Mucosa of descending colon (tissue), 3 donors: ENCODE measurements at places on chromosomes 5 and 9. TPM values are rescaled to one million over a fixed set of nuclear protein-coding genes. Genes with fewer than 3 reads are reported as not detected.

The CENPK gene
- total RNA-seq, result 5.5 TPM

The LTC4S gene
- total RNA-seq, result 7.0 TPM

- no peak for DNase-seq
These were observed 49.8 kb downstream of the ROR2 start for GRCh38 chr9:91900055-91900796.

The PDZD2 gene
- 2.1 TPM for total RNA-seq

The NR4A3 gene
- total RNA-seq, result 25.0 TPM

DNA sequence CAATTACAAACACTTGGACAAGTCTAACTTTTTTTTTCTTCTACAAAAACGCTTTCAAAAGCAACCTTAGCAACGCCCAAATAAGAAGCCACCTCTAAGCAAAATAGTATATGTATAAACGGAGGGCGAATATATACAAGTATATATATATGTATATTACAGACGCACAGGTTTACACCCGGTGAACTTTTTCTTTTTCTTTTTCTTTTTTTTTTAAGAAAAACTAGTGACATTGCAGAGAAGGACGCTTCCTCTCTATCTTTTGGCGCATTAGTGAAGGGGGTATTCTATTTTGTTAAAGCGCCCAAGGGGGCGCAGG lies 200 bp downstream of the NPR3 start:
- no peak for DNase-seq

DNA sequence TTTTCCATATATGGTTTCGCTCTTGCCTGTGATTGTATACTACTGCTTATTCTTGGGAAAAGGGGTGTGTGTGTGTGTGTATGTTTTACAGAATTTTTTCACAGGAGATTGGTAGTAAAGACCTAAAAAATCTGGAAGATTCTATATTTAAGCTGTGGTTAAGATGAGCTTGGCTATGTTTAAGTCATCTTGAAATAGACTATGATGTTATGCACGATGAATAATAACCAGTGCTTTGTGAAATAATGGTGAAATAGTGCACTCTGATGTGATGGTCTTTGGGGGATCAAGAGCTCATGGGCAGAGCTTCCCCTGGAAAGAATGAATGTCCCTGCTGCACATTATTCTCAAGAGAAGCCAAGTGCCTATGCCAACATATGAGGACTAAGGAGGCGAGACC lies 301.0 kb downstream of the ACTL7B start:
- DNase-seq, result no peak

The FGF10 gene
- total RNA-seq, result 0.84 TPM

- DNase-seq, result no peak
These were observed 9.7 kb upstream of the WDR38 start for GRCh38 chr9:124843456-124844034.

DNA sequence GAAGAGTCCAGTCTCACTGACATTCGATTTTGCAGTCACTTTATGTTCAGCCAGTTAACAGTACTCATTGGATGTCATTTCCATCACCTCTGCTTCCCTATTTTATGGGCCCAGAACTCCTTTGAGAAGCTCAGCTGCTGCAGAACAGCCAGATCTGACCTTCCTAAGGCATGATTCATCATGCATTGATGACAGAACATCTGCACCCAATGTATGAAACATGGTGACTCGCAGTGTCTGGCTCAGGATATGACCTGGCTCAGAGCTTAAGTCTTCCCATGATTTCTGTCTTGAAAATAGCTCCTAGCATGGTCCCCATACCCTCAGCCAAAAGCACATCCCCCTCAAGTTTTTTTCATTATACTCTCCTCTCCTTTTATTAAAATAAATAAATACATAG lies 92.6 kb upstream of the TRIM32 start:
- DNase-seq, result no peak

The CRHBP gene
- total RNA-seq, result 0.84 TPM

GRCh38 chr5:111194925-111195324 lies 29.3 kb upstream of the CAMK4 start:
- no peak for DNase-seq

The RLN2 gene
- total RNA-seq, result 0.32 TPM
